ENCODE measurements at places on chromosomes 2 and 18. TPM values are rescaled to one million over a fixed set of nuclear protein-coding genes. Genes with fewer than 3 reads are reported as not detected.

DNA sequence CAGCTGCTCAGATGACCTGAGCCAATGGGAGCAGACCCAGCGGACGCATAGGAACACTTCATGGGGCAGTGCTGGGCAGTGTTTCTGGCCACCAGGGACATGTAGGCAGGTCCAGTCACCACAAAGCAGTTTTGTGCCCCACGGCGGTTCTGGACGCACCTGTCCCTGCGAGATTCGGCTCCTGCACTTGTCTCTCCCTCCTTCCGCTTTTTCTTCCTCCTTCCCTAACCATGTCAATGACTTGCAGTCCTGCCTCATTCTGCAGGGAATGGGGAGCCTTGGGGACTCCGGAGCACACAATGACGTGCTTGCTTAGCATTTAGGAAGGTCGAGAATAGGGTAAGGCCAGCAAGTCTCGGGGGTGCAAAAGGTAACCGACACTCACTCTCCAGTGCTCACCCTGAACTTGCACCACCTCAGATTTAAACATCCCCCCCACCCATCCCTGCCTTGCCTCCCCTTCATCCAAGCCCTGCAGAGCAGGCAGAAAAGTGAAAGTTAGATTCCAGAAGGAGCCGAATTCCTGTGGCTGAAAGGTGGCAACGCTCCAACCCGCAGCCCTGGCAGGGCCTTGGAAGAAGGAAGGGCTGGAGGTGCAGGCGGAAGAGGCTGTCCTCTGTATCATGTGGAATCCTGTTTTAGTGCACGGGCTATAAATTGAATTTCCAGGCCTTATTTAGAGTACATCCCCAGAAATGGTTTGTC, 40.5 kb upstream of the ATG16L1 start:
- H3K27ac ChIP-seq = peak overlapping the region; percentile 48
- H3K4me1 ChIP-seq = peaks cover 11% of the 10 kb centered on the region
- DNase-seq = no peak
- no peaks in the 10 kb centered on the region for H3K27me3 ChIP-seq
- H3K4me3 ChIP-seq = no peak overlapping the region

DNA sequence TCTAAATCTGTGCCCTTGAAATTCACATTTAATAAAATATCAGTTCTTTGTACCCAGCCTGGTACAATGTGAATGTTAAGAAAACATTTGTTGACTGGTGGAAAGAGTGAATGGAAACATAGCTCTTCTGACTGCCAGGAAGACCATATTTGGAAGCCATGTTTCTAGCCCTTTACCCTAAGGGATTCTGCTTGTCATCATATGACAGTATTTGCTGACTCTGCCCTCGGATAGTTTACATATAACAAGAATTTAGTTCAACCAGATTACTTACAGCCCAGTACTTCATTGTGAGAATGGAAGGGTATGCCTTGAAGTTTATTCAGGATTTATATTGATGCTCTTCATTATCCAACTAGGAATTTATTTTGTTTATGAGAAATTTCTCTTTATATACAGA, 13.8 kb upstream of the KCNS3 start:
- H3K4me1 ChIP-seq = no peaks in the 10 kb centered on the region
- H3K27me3 ChIP-seq = peaks cover 30% of the 10 kb centered on the region

DNA sequence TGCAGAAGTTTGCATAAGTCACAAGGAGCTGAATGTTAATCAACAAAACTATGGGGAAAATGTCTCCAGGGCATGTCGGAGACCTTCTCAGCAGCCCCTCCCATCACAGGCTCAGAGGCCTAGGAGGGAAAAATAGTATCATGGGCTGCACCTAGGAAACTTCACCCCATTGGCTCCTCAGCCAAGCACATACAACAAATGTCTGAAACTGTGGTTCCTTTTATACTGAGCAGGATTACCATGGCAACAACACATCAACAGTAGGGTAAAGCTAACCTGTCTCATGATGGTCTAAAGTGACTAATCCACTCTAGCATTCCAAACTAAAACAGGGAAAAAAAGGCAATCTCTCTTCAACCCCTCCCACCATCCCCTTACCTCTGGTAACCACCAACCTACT, 3.2 kb upstream of the NEMP2 start:
- H3K4me1 ChIP-seq = peaks cover 26% of the 10 kb centered on the region
- peaks cover 40% of the 10 kb centered on the region for H3K36me3 ChIP-seq
- no peak for DNase-seq

DNA sequence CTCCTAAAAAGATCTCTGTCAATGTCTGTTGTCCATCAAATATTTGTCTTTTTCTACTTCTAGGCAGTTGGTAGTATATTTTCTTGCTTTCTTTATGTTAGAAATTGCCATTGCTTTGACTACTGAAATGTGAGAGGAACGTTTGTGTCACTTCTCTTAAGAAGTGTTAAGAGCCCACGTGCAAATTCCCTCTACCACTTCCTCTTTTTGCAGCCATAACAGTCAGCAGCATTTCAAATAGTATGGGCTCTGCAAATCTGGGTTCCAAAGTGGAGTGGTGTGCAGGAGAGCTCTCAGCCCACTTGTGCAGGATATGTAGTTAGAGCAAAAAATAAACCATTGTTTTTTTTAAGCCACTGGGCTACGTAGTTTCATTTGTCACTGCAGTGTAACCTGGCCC, 314.0 kb downstream of the MEIS1 start:
- H3K36me3 ChIP-seq = no peaks in the 10 kb centered on the region
- no peaks in the 10 kb centered on the region for H3K27me3 ChIP-seq
- H3K27ac ChIP-seq = no peak overlapping the region
- H3K4me1 ChIP-seq = no peaks in the 10 kb centered on the region
- no peak for DNase-seq

DNA sequence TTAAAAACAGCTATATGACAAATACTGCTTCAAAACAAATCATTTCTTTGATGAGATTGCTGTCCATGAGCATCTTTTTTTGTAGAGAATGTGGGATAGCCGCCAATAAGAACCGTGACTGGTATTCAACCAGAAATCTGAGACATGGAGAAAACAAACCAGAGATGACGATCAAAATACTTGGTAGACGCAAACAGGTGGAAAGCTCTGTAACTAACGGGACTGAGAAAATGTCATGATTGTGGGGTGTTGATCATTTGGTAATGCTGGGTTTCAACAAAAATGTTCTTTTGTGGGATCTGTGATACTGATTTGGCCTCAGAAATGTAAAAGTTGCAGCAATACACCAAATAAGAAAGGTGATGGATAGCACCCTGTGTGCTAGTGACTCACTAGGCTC, 364.8 kb downstream of the NYAP2 start:
- no peak overlapping the region for H3K27ac ChIP-seq
- H3K27me3 ChIP-seq = no peaks in the 10 kb centered on the region
- DNase-seq = no peak
- H3K4me1 ChIP-seq = no peaks in the 10 kb centered on the region
- no peaks in the 10 kb centered on the region for H3K36me3 ChIP-seq
- no peak overlapping the region for H3K4me3 ChIP-seq

DNA sequence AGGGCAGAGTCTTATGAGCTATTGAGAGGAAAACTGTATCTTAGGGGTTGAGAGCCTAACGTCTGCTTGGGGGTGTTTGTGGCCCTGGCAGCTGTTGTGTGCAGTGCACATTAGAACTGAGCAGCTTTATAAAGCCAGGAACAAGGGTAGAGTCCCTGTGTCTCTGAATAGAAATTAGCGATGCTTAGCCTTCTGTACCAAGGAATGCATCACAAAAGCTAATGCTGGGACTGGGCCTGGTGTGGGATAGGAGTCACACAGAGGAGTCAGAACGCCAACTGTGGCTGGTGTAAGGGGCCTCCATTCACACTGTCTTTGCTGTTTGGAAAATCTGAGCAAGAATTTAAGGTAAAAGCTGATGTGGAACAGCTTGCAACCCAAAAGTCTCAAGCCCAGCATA, 283.2 kb downstream of the SOX11 start:
- DNase-seq = no peak
- H3K4me3 ChIP-seq = no peak overlapping the region
- no peak overlapping the region for H3K27ac ChIP-seq
- H3K27me3 ChIP-seq = no peaks in the 10 kb centered on the region

- no peak overlapping the region for H3K4me3 ChIP-seq
- no peak for DNase-seq
- no peak overlapping the region for H3K27ac ChIP-seq
- H3K4me1 ChIP-seq = peaks cover 4% of the 10 kb centered on the region
- H3K27me3 ChIP-seq = peaks cover 14% of the 10 kb centered on the region
Observed at GRCh38 chr2:215917953-215918620, 95.3 kb downstream of the MREG start.

- H3K27ac ChIP-seq = no peak overlapping the region
- H3K4me1 ChIP-seq = peaks cover 34% of the 10 kb centered on the region
- peaks cover 69% of the 10 kb centered on the region for H3K36me3 ChIP-seq
- no peaks in the 10 kb centered on the region for H3K27me3 ChIP-seq
- no peak for DNase-seq
- no peak overlapping the region for H3K4me3 ChIP-seq
Observed at GRCh38 chr18:58682429-58683069, 11.3 kb downstream of the MALT1 start.

Gene GULP1
- not detected for total RNA-seq

Gene KCNS3
- 1.1 TPM for total RNA-seq

Gene PTPRN
- not detected for total RNA-seq
